ENCODE measurements at places on chromosomes 1 and 21.

DNA sequence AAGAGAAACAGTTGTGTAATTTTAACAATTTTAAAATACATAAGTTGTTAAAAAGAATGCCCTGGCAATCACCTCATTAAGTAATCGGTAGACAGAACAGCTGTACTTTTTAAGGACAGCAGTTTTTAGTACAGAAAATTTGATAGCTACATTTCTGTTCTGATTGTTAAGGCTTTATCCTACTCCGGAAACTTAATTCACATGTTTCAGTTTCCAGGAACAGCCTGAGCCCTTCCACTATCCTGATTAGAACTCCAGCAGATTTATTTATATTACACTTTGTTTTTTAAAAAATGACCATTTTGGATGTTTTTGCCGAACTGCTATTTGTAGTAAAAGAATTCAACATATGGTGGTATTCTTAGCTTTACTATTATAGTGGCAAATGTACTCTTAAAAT, 8.7 kb downstream of the PRRC2C start:
- no peak for DNase-seq

GRCh38 chr1:205610036-205610435, 21.8 kb downstream of the ELK4 start:
- DNase-seq: no peak

DNA sequence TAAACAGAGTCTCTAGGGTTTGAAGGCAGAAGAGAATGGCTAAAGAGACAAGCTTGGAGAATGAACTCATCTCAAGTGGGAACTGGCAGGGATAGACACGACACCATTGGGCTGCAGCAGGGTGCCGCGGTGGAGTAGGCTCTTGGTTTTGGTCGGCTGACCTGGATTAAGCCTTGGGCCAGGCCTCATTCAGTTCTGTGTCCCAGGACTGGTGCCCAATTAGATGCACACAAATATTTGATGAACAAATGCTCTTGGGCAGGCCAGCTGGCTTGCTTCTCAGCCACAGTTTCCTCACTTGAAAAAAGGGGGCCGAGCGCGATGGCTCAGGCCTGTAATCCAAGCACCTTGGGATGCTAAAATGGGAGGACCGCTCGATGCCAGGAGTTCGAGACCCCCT, 53.4 kb upstream of the CITED4 start:
- DNase-seq: no peak

GRCh38 chr1:231187571-231187970, 25.7 kb downstream of the TRIM67 start:
- DNase-seq: no peak

DNA sequence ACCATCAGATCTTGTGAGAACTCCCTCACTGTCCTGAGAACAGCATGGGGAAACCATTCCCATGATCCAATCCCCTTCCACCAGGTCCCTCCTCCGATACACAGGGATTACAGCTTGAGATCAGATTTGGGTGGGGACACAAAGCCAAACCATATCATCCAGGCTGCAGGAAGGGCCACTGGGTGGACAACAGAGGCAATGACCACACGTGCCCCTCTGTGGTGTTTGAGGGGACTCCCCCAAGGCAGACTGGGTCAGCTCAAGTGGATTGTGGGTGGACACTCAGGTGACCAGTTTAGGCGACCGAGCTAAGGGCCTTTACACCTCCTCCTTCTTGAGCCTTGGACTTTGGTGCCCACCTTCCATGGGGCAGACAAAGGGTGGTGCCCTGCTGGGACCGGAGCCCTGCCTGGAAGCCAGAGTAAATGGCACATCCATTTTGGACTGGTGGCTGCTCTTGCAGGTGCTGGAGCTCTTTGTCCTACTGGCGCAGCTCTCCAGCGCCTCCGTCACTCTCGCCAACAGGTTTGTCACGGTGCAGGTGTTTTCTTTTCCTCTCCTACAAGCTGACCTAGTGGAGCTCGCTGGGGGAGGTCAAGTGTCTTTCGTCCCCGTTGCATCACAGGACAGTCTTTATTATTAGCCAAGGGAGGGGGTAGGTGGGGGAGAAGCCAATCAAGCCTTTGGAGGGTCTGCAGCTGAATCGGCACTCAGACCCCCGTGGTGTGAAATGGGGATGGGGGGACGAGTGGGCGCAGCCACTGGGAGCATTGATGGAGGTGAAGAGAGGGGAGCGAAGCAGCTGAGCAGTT, 37.6 kb downstream of the CRYAA start:
- DNase-seq: no peak

DNA sequence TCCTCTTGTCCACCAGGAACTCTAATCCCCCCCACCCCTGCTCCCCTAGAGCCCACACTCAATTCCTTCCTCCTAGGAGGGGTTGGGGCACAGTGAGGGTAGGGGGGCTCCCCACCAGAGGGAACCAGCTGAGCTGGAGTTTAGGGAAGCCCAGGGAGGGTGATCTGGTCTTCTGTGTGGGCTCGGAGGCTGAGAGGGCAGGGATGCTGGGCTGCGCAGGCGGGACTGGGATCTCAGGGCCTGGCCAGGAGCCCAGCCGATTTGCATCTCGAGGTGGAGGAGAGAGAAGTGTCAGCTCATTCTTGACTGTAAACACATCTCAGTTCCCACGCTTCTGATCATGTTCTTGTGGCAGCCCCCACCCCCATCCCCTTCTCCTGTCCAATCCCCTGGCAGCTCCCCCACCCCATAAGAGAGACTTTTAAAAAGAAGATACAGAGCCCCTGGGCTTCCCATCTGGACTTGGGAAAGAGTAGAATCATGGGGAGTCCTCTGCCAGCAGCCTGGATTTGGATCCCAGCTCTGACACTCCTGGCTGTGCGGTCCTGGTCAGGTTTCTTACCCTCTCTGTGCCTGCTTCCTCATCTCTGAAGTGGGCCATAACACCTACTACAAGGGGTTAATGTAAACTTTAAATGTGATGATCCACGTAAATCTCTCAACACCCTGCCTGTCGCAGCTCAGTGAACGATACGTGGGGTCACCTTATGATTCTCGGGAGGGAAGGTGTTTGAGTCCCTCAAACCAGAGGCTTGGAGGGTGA, 6.6 kb downstream of the PEAR1 start:
- no peak for DNase-seq

GRCh38 chr1:11071463-11072215, 11.8 kb upstream of the SRM start:
- no peak for DNase-seq

- DNase-seq: no peak
Measured at GRCh38 chr1:66374148-66374547, 159.8 kb upstream of the SGIP1 start.

GRCh38 chr21:33811167-33812010, 104.2 kb downstream of the ATP5PO start:
- no peak for DNase-seq

- DNase-seq: no peak
Measured at GRCh38 chr21:39119891-39120290, 63.4 kb downstream of the PSMG1 start.

GRCh38 chr1:174836543-174836942, 163.2 kb upstream of the CACYBP start:
- DNase-seq: no peak

- DNase-seq: no peak
Measured at GRCh38 chr1:1941868-1942752, 23.0 kb upstream of the TMEM52 start.

DNA sequence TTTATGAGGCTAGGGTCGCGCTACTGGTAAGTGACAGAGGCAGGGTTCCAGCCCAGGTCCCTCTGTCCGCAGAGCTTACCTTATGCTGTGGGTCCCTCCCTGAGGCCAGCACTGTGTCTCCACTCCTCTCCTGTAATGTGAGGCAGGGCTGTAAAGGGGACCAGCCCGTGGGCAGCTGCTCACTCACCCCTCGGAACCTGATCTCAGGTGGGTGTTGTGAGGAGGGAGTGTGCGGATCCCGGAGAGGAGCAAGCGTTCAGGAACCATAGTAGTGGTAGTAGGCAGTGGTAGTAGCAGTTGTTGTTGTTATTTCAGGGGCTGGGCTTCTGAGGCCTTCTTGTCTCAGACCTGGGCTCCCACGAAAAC, 1.7 kb downstream of the ZC3H12A start:
- DNase-seq: no peak

GRCh38 chr21:35981514-35982070, 78.7 kb downstream of the SETD4 start:
- DNase-seq: no peak
